Bronchial epithelial cell (primary cell): ENCODE measurements at places on chromosomes 1 and 21. TPM values are rescaled to one million over a fixed set of nuclear protein-coding genes. Genes with fewer than 3 reads are reported as not detected.

Gene FAM72A
- total RNA-seq = 0.64 TPM in 1 of 2 replicates, not detected in the other

Gene CCT8
- total RNA-seq = 117 and 222 TPM in 2 replicates

Gene STUM
- not detected in 2 replicates for total RNA-seq

Gene PLA2G2A
- total RNA-seq = not detected in 2 replicates

Gene PLA2G2D
- not detected in 2 replicates for total RNA-seq

Gene MMEL1
- total RNA-seq = 0.13 TPM in 1 of 2 replicates, not detected in the other

Gene PLA2G5
- not detected in 2 replicates for total RNA-seq

Gene FMO5
- total RNA-seq = 0.51 TPM in 1 of 2 replicates, not detected in the other
